H9 (cell line): ENCODE measurements at places on chromosomes 3 and 15. TPM values are rescaled to one million over a fixed set of nuclear protein-coding genes. Genes with fewer than 3 reads are reported as not detected.

GRCh38 chr3:188627652-188628051, 473.7 kb downstream of the LPP start:
- DNase-seq = no peak

The FBXO40 gene
- total RNA-seq = 0.04 and 0.15 TPM in 2 replicates

DNA sequence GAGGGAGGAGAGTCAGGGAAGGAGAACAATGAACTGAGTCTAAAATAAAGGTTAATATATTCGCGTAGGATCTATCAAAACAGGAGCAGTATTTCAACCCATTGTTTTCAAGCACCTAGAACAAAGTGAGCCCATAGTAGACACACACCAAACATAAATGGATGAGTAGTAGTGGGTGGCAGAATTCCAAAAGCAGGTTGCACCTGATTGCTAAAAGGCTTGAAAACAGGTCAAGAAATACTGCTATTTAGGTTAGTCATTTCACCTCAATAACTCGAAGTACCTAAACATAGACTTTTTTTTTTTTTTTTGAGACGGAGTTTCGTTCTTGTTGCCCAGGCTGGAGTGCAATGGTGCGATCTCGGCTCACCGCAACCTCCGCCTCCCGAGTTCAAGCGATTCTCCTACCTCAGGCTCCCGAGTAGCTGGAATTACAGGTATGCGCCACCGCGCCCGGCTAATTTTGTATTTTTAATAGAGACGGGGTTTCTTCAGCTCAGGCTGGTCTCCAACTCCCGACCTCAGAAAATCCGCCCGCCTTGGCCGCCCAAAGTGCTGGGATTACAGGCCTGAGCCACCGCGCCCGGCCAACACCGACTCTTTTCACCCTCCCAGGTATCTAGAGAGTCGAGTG, 855 bp upstream of the ABHD5 start:
- no peak for DNase-seq

GRCh38 chr3:9066775-9067174, 103.5 kb upstream of the RAD18 start:
- DNase-seq = no peak

DNA sequence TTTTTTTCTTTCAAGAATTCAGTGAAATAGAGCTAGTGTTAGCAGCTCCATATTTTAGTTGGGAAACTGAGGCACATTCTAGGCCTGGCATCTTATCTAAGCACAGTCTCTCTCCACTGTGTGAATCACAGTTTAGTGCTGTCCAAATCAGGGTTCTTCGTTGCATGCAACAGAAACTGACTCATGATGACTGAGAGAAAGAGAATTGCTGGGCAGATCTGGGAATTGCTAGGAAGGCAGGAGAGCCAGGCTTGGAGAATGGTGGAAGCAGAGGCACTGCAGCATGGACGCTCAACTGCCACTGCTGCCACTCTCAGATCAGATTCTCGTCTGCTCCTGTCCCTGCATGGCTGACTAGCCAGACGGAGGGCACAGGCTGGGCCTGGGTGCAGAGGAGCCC, 40.7 kb upstream of the CHST2 start:
- no peak for DNase-seq

DNA sequence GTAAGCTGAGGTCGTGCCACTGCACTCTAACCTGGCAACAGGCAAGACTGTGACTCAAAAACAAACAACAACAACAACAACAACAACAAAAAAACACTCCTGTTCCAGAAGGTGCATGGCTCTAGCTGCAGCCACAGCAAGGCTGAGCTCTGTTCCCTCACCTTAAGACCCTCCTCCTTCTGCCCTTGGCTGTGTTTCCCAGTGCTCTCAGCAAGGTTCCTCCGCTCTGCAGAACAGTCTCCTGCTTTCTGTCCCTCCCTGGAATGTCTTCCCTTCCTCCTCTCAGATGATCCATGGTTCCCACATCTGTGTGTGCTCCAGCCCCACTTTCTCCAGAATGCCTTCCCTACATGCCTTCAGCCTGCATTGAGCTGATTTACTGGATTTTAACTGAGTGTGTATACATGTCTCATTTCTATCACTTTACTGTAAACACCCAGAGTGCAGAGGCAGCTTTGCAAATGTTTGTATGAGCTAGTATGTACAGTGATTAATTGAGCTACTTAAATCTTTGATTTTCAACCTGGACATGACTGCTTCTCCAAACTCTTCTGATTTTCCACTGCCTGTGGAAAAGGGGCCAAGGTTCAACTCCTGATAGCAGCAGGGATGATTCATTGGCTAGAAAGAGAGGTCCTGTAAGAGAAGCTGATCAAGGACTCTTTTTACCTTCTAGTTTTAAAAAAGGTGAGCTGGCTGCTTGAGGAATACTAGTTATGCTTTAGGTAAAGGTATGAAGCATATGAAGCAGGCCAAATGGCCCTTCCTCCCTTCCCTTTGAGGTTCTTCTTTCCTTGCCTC, 14.7 kb downstream of the ANKUB1 start:
- DNase-seq = no peak

DNA sequence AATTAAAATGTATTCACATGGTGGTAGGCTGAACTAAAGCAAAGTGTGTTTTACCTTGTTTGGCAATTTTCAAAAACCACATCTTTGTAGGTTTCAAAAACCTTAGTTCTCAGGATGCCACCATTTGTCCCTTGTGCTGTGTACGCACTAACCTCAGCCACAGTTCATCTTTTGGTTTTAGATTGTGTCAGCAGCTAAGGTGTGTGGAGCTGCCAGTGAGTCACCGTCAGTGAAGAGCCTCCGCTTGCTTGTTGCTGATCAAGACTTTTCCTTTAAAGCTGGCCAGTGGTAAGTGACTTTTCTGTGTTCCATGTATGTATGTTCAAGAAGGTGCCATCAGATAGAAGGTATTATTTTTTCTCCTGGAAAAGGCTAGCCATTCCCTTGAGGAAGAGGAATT, 21.1 kb downstream of the OXNAD1 start:
- no peak for DNase-seq

GRCh38 chr3:162143180-162143579, 646.6 kb downstream of the OTOL1 start:
- no peak for DNase-seq

GRCh38 chr15:91104111-91104510, 4.1 kb downstream of the SV2B start:
- DNase-seq = no peak

The AMIGO3 gene
- total RNA-seq = 3.0 and 3.8 TPM in 2 replicates

- DNase-seq = no peak
Measured at GRCh38 chr15:81088470-81089013, 45.5 kb upstream of the CFAP161 start.

DNA sequence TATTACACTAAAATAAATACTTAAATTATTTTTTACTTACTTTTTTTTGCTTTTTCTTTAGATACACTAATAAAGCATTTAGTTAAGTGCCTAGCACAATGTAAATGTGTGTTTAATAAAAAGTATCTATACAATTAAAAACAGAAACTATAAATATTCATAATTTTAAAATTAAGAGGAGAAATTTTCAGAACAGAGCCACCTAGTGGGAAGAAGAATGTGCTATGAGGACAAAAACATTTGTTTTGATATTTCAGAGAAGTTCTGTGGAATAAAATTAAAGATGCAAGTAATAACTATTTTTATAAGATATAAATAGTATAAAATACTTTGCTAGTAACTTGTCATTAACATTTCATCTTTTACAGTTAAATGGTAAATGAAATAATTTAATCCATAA, 33.6 kb upstream of the PLSCR5 start:
- no peak for DNase-seq

The EFCAB12 gene
- total RNA-seq = 0.11 and 0.28 TPM in 2 replicates

GRCh38 chr3:120172070-120172469, 77.8 kb upstream of the GSK3B start:
- DNase-seq = no peak

The PDZRN3 gene
- 5.5 and 5.9 TPM in 2 replicates for total RNA-seq

- no peak for DNase-seq
Measured at GRCh38 chr15:88986949-88987590, 73.9 kb upstream of the MFGE8 start.

DNA sequence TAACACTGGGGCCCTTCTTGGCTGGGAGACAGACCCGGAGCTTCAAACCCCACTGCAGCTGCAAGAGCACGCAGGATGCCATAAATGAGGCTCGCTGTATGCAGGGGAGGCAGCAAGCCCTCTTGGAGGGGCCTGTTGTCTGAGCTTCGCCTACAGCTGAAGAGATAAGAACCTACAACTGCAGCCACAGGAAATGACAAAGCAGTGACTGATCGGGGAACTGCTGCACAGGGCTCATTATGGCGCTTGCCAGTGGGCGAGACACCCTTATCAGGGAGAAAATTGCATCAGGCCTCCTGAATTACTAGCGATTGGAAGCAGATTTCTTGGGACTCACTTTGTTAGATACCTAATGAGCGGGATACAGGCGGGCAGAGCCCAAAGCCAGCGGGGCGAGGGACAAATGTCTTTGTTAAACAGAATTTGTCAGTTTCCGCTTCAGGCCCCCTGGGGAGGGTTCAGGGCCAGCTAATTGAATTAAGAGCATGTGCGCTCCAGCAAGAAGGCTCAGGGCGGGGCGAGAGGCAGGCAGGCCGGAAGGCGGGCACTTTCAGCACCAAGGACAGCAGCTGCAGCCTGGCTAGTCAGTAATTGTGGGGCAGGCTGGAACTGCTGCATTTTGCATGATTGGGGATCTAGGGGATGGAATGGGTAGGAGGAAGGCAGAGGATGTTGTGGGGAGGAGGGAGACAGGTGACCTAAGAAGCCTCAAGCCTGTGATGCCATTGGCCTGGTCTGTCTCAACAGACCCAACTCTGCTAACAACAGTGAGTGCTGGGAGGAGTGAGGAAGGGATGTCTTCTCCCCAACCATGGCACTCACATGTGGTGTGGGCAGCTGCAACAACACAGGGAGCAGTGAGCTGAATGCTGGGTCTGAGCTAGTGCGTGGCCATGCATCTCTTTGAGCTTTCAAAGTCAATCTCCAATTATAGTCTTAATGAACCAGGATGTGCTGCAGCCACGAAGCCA, 55.3 kb downstream of the CCDC33 start:
- peak; percentile 97 for DNase-seq

GRCh38 chr3:65268426-65268825, 580.6 kb upstream of the ADAMTS9 start:
- DNase-seq = no peak

DNA sequence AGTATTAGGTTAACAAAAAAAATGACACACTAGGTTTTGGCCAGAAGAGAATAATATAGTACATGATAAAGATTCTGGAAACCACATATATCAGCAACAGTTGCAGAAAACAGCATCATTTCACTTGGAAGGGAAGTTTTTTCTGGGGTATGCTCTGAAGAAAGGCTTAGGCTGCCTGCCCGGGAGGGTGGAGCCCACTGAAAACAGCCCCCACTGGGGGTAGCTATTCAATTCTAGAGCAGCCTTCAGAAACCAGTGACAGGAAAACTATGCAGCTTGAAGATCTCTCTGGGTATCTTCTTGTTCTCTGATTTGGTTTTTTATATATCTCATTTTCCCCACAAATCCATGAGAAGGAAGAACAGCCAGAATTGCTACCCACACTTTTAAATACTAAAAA, 43.2 kb downstream of the ZMAT3 start:
- DNase-seq = no peak

- no peak for DNase-seq
Measured at GRCh38 chr15:29050870-29051269, 165.1 kb downstream of the APBA2 start.

- DNase-seq = no peak
Measured at GRCh38 chr3:14452740-14453710, 50.6 kb downstream of the SLC6A6 start.

- no peak for DNase-seq
Measured at GRCh38 chr3:194620196-194620595, 13.0 kb downstream of the TMEM44 start.

- DNase-seq = no peak
Measured at GRCh38 chr3:196662033-196662432, 22.5 kb downstream of the NRROS start.

The RBPMS2 gene
- total RNA-seq = 181 and 185 TPM in 2 replicates

DNA sequence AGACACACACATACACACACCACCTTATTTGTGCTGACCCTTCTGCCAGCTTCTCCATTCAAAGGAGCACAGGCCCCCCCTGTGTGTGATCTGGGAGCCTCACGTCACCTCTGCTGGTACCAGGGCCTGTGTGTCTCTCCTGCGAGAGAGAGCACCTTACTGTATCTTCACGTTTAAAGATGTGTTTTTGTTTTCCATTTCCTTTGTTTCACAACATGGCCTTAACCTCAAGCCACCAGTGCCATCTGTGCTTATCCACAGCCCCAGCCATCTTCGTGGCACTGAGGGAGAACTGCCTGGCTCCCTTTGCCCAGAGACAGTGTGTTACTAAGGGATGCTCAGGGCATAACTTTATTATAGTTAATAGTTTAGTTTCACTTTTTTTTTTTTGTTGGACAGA, 52.3 kb downstream of the ABHD2 start:
- no peak for DNase-seq
